ENCODE measurements at places on chromosomes 6 and 20.

DNA sequence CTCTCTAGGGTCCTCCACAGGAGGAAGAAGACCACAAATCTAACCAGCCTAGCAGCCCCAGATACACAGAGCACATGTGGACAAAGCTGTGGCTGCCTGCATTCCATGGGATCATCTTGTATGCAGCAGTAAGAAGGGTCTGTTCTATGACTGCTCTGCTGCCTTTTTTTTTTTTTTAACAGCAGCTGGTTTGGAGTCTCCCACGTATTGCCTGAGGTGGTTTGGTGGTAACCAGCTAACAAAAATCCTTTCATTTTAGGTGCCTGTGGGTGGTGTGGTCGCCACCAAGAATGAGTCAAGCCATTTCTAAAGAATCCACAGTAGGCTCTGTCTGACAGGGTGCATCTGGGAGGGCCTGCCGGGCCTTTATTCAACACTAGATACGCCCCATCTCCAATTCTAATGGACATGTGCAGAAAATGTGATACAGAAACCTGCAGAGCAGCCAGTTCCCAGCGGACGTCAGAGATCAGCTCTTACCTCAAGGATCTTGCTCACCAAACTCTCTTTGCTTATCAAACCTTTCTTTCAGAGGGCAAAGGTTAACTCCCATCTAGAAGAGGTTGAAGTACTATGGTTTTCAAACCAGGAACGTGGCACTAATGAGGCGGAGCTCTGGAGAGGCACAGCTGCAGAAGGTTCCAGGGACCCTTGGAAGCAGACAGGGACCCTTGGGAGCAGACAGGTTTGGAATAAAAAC lies 32.0 kb downstream of the GNAS-AS1 start:
- H3K4me3 ChIP-seq = no peak overlapping the region
- no peaks in the 10 kb centered on the region for H3K4me1 ChIP-seq
- H3K27ac ChIP-seq = no peak overlapping the region
- peaks cover 49% of the 10 kb centered on the region for H3K36me3 ChIP-seq

- no peak for DNase-seq
- H3K27ac ChIP-seq = no peak overlapping the region
- no peaks in the 10 kb centered on the region for H3K27me3 ChIP-seq
- H3K4me3 ChIP-seq = no peak overlapping the region
- H3K36me3 ChIP-seq = no peaks in the 10 kb centered on the region
These were observed 43.7 kb upstream of the GABRR1 start for GRCh38 chr6:89260832-89261231.

GRCh38 chr6:136793363-136793762 lies 1.1 kb upstream of the MAP3K5 start:
- H3K27me3 ChIP-seq = peaks cover 53% of the 10 kb centered on the region
- no peak for DNase-seq

DNA sequence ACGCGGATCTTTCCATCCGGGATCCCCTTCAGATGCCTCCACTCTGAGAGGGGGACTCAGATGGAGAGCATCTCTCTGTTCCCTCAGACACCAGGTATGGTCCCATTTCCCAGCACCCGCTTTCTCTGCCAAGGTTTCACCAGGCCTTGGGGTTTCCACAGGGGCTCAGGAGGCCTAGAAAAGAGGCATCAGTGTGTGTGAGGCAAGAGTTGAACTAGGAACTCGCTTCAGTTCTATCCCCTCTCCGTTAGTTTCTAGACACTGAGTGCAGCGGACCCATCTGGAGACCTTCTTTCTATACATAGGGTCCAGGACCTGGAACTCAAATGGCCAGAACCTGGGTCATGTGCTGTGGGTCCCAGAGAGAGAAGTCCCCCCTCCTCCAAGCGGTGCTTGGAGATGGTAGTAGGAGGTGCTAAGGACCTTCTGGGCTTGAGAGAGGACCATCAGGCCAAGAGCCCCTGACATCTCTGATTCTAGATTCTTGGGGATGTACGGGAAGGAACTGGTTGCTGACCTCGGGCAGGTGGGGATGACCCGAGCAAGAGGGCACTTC lies 2.1 kb downstream of the SLC12A5 start:
- peaks cover 100% of the 10 kb centered on the region for H3K27me3 ChIP-seq
- DNase-seq = no peak
- H3K36me3 ChIP-seq = no peaks in the 10 kb centered on the region
- H3K27ac ChIP-seq = no peak overlapping the region
- H3K4me3 ChIP-seq = peak overlapping the region; percentile 66

GRCh38 chr6:35282472-35282871 lies 15.1 kb upstream of the DEF6 start:
- H3K4me3 ChIP-seq = no peak overlapping the region
- H3K36me3 ChIP-seq = peaks cover 6% of the 10 kb centered on the region
- no peak for DNase-seq
- no peaks in the 10 kb centered on the region for H3K4me1 ChIP-seq
- no peak overlapping the region for H3K27ac ChIP-seq
- H3K27me3 ChIP-seq = no peaks in the 10 kb centered on the region

GRCh38 chr6:10140824-10141223 lies 274.1 kb downstream of the TFAP2A start:
- no peaks in the 10 kb centered on the region for H3K27me3 ChIP-seq
- no peak overlapping the region for H3K27ac ChIP-seq
- H3K4me1 ChIP-seq = peaks cover 25% of the 10 kb centered on the region

GRCh38 chr20:37878835-37879599 lies 23.9 kb upstream of the VSTM2L start:
- no peaks in the 10 kb centered on the region for H3K27me3 ChIP-seq
- H3K4me1 ChIP-seq = peaks cover 7% of the 10 kb centered on the region
- H3K36me3 ChIP-seq = 0 out of 2 replicates have a peak, but pooled peaks cover 3% of the 10 kb centered on the region
- DNase-seq = no peak

- H3K27me3 ChIP-seq = no peaks in the 10 kb centered on the region
- DNase-seq = no peak
- H3K4me3 ChIP-seq = no peak overlapping the region
- no peak overlapping the region for H3K27ac ChIP-seq
- no peaks in the 10 kb centered on the region for H3K36me3 ChIP-seq
These were observed 77.3 kb downstream of the ECT2L start for GRCh38 chr6:138873191-138873590.

DNA sequence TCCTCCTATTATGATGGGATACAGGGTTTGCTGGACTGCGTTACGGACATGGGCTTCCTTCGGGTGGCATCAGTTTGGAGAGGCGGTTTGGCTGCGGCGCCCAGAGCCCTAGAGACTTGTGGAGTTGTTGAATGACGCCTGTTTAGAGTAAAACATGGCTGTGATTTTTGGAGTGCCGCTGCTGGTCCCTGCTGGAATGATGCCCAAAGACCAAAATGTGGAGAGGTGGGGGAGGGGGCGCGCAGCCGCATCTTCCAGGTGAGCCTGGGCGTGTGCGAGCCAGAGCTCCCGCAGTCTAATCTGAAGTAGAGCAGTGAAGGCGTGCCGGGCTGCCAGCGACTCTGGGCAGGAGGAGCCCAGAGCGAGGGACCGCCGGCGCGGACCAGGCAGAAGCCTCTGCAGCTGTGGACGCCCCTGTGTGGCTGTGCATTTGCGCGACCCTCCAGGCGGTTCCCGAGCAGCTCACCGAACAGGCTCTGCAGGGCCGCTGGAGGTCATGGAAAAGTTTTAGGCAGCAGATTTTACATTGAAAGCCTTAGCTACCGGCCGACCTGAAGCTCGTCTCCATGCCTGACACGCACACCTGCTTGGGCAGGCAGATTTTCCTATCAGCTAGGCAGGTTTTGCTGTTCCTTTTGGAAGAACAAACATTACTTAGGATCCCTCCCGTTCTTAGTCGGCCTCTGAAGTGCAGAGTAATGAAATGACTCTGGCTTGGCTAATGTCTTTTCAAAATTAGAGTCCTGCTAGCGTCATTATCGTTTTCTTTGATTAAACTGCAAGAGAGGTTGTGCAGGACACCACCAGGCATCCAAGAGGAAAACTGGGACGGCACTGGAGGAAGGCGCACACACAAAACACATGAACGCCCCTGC lies 298.2 kb downstream of the PHACTR1 start:
- peaks cover 54% of the 10 kb centered on the region for H3K27me3 ChIP-seq
- DNase-seq = peak; percentile 68
- no peaks in the 10 kb centered on the region for H3K36me3 ChIP-seq
- no peak overlapping the region for H3K27ac ChIP-seq
- peaks cover 40% of the 10 kb centered on the region for H3K4me1 ChIP-seq

- H3K27ac ChIP-seq = no peak overlapping the region
- H3K4me1 ChIP-seq = peaks cover 64% of the 10 kb centered on the region
- H3K27me3 ChIP-seq = no peaks in the 10 kb centered on the region
- no peak for DNase-seq
- H3K36me3 ChIP-seq = no peaks in the 10 kb centered on the region
These were observed 99.7 kb downstream of the EYA2 start for GRCh38 chr20:46994341-46994740.

- peaks cover 12% of the 10 kb centered on the region for H3K36me3 ChIP-seq
- no peak overlapping the region for H3K4me3 ChIP-seq
- H3K4me1 ChIP-seq = 0 out of 2 replicates have a peak, but pooled peaks cover under 1% of the 10 kb centered on the region
- DNase-seq = no peak
- H3K27me3 ChIP-seq = no peaks in the 10 kb centered on the region
These were observed 26.1 kb upstream of the KCNB1 start for GRCh38 chr20:49508435-49509199.
